Renal cortex interstitium (tissue), 15 donors: ENCODE measurements at places on chromosomes 1 and 21. TPM values are rescaled to one million over a fixed set of nuclear protein-coding genes. Genes with fewer than 3 reads are reported as not detected.

DNA sequence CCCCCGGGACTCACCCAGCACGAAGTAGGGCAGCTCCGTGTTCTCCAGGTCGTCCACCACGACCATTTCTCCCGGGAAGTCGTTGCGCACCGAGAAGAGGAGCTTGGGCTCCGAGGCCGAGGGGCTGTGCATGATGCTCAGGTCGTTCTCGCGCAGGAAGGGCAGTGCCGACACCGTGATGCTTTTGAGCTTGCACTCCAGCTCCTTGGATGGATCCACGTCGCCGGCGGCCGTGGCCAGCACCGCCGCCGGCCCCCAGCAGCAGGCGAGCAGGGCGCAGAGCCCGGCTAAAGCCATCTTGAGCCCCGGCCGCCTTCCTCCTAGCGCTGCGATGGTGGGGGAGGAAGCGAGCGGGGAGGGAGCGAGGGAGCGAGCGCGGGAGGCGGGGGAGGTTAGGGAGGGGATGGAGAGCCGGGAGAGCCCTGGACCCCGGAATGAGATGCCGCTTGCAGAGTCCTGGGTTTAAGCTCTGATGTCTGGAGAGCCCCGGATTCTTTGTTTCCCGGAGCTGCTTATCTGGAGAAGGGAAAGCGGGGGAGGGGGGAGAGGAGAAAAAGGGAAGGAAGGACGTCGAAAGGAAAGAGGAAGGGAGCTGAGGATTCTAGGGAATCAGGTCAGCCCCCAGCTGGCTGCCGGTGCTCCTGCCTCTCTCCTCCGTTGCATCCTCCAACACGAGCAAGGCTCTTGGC lies at the start of gene ASTN1:
ASTN1 (minus strand) TSS at position 333 of the 689 bp plus-strand sequence; CDS start at position 297, 36 bp downstream.
- no peak for DNase-seq

- no peak for DNase-seq
These were observed 29.4 kb upstream of the TMCO2 start for GRCh38 chr1:40218333-40218732.

GRCh38 chr1:163267962-163268361 lies 53.8 kb upstream of the NUF2 start:
- DNase-seq: no peak

DNA sequence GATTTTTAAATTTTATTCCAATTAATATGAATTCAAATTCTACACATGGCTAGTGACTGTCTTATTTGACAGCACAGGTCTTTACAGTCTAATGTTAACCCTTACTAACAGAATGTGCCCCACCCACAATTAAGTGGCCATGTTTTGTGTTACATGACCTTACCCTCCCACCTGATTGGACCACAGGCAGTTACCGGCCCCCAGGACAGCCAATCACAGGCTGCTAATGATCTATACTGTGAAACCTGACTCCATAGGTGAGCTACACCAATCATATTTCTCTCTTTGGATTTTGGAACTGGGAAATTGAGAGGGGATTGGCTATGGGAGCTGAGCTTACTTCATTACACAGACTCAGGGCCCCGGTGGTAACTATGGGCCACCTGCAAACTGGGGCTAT lies 27.5 kb downstream of the ZP4 start:
- no peak for DNase-seq

GRCh38 chr1:87872692-87873091 lies 544.0 kb downstream of the LMO4 start:
- no peak for DNase-seq

DNA sequence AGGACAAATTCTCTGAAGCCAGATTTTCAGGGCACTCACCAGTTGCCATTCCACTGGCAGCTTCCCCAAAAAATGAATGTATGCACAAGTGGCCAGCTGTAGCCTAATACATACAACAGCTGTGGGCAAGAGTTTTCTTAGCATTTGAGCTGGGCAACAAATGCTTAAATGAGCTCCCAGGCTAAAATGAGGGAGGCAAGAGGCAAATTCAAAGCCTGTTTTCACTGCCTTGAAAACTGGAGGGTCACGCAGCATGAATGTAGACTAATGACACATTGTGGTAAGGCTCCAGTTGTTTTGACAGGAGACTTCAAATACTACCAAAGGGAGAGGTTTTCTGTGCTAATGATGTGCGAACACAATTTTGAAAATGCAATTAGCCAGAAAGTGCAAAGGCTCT lies 88.2 kb downstream of the TIAM1 start:
- DNase-seq: no peak

DNA sequence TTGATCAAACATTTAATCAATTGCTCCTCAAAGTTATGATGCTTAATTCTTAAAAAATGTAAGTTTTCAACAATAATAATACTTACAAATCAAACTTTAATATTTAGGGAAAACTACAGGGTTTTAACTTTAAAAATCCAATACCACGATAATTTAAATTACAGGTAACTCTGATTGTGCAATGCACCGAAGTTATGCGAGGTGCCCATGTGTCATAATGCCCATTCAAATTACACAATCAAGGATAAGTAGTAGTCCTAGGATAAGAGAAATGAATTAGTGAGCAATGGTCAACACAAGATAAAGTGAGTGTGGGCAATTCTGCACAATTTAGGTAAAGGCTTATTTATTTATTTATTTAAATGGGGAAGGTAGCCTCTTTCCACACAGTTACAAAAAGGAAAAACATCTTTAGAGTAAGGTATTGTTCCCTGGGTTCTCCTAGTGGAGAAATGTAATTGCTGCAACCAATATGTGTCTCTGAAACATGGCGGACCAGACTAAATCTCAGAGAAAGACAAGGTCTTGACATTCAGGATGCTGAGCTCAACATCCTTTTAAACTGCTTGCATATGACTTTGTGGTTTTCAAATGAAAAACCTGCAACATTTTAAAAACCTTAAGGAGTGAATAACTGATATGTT lies 164.2 kb downstream of the TTLL7 start:
- DNase-seq: no peak

DNA sequence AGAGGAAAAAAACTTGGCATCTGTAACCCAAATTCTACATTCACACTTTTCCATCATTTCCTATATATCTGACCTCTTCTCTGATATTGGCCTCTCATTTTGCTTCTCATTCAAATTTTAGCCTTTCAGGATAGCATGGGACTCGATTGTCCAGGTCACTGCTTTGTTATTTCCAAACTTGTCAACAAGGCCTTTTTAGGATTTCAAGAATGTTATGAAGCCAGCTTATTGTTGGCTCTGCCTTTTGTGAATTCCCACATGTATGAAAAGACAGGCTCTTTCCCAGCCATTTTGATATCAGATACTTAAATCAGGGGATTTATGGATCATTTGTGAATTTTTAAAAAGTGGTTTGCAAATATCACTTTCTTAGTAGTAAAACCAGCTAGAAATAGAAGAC lies 663.5 kb downstream of the NCAM2 start:
- DNase-seq: no peak

GRCh38 chr1:112817555-112818373 lies 102.6 kb upstream of the PPM1J start:
- DNase-seq: no peak

Gene SYNC
- polyA plus RNA-seq: 1.3 TPM

Gene HAO2
- 75.5 TPM for polyA plus RNA-seq

Gene TEKT2
- 13.0 TPM for polyA plus RNA-seq

Gene NTNG1
- 28.4 TPM for polyA plus RNA-seq

Gene LMX1A
- polyA plus RNA-seq: 0.07 TPM

Gene PLA2G5
- not detected for polyA plus RNA-seq
